ENCODE measurements at places on chromosomes 2 and 18. TPM values are rescaled to one million over a fixed set of nuclear protein-coding genes. Genes with fewer than 3 reads are reported as not detected.
A peak's percentile ranks its signal among the peaks of the same experiment; 100 is the strongest.

C2orf80 gene
- polyA plus RNA-seq = 3.3 TPM

GAREM1 gene
- 4.4 TPM for polyA plus RNA-seq

SULT1C4 gene
- 9.2 TPM for polyA plus RNA-seq

OSR1 gene
- 0.44 TPM for polyA plus RNA-seq

GYPC gene
- 12.9 TPM for polyA plus RNA-seq

SLC14A1 gene
- 16.2 TPM for polyA plus RNA-seq

CHAC2 gene
- polyA plus RNA-seq = 1.4 TPM

TAF4B gene
- polyA plus RNA-seq = 0.12 TPM

AOX1 gene
- polyA plus RNA-seq = 0.44 TPM

TMEM17 gene
- polyA plus RNA-seq = 1.8 TPM

PROC gene
- polyA plus RNA-seq = 0.59 TPM

GRCh38 chr2:37551783-37552182 lies 119.7 kb downstream of the CDC42EP3 start:
- no peak for DNase-seq

DNA sequence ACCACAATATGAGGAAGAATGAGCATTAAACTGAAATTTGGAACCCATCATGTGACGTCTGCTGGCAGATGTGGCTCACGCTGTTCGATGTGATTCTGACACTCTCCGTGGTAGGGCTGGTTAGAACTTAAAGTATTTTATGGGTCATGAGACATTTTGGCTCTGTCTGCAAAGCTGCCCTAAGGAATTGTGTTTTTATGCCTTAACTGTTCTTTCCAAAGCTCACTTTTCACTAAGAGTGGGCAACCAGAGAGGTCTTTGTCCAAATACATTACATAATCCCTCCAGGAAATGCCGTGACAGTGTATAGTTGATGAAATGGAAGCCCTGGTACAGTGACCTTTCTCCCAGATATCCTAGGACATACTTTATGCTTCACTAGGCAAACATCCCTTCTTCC lies 119.1 kb downstream of the AQP4 start:
- no peak for DNase-seq

- DNase-seq = no peak
Measured at GRCh38 chr2:152114366-152114765, 15.5 kb upstream of the CACNB4 start.

GRCh38 chr18:9808295-9809241 lies 77.2 kb upstream of the TXNDC2 start:
- peak; percentile 63 for DNase-seq

DNA sequence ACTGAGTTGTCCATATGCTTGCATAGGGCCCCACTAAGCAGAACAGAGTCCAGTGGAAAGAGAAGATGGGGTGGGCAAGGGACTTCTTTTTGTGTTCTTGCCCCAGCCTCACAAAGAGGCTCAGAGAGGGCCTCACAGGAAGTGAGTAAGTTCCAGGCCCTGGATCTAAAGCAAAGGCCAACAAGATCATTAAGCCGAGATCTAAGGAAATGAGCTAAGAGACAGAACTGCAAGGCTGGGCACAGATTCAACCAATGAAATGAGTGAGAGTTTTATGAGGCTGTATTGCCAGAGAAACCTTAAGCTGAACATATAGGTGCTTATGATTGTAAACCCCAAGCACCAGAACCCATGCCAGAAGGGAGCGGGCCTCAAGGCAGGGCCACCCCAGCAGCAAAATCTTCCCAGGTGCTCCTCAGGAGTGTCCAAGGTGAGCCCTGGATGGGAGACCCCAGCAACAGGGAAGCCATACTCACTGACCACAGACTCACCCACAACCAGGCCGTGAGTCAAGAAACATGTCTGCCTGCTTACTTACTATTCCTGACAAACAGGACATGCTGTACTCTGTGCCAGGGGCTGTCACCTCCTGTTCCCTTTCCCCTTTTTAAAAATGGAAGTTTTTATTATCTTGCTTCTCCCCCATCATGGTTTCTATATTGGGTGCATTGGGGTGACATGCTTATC lies 40.2 kb downstream of the SLC14A1 start:
- DNase-seq = no peak

GRCh38 chr2:54042341-54042740 lies 71.5 kb upstream of the PSME4 start:
- DNase-seq = no peak

GRCh38 chr2:174974131-174974530 lies 31.1 kb downstream of the CHN1 start:
- peak; percentile 45 for DNase-seq

DNA sequence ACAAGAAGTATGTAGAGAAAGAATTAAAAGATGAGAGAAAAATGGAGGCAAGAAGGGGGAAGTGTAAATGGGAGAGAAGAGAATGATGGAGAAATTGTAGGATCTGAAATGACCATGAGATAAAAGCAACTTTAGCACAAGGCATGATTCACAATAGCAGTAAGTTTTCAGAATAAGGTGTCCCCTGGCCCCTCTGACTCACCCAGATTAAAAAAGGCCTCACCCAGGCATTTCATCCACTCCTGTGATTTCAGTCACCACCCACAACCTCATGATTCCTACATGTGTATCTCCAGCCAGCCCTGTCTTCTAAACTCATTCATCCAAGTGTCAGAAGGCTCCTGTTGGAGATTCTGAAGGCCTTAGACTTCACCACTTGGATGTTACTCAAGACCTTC lies 56.6 kb downstream of the SP100 start:
- no peak for DNase-seq

GRCh38 chr18:59085126-59085794 lies 54.4 kb upstream of the SEC11C start:
- DNase-seq = no peak

- DNase-seq = no peak
Measured at GRCh38 chr2:237345411-237345810, 68.6 kb downstream of the COL6A3 start.
